ENCODE measurements at places on chromosomes 7 and 10.

GRCh38 chr7:23220690-23221305 lies 25.8 kb upstream of the GPNMB start:
- no peak for DNase-seq

DNA sequence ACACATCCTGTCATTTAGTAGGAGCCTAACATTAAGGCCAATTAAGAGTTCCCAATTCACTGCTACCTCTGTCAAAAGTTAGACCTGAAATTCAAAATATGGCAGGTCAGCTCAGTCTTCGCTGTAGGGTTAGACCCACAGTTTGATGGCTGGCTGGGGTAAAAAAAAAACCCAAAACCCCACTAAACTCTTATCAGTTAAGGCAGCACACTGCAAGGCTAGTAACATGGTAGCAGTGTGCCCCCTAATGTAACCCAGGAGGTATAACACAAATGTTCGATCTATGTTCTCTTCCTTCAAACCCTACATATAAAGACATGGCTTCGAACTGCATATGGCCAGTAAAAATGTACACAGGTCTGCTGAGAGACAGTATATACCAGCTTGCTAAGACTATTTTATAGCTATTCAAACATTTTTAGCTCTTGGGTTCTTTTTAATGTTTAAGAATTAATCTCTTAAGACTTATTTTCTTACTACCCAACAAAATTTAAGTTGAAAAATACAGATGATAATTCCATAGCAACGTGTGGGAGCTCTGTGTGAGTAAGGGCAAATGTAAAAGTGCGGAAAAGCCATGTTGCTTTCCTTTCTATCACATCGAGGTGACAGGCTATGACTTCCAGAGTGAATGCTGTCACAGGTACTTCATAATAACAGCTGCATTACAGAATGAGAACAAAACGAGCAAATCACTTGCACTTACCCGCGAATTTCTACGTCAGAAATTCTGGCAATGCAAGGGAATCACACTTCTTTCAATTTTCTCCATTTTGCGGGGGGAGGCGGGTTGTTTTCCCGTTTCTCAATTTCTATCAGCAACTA lies 168.4 kb upstream of the IMMP2L start:
- DNase-seq, result no peak

GRCh38 chr10:109898666-109899355 lies 24.5 kb downstream of the XPNPEP1 start:
- no peak for DNase-seq

DNA sequence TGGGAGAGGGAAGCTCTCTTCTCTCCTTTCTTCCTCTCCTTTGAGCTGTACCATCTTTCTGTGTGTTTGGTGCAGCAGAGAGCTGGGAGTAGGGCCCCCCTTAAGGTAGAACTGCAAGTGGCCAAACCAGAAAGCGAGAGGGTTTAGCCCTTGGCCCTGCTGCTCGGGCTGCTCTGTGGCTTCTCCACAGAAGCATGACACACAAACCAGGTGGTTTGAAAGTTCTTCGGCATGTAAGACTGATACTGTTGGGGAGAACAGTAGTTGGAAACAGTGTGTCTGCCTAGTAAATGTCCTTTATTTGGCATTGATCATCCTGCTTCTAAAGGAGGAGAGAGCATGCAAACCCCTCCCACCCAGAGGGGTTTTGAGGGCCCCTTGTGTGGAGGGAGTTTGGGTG lies 277.8 kb downstream of the CELF2 start:
- no peak for DNase-seq

GRCh38 chr10:90289037-90289436 lies 568.8 kb downstream of the HTR7 start:
- DNase-seq, result no peak

GRCh38 chr10:79342295-79342761 lies 4.9 kb upstream of the PPIF start:
- DNase-seq, result no peak

- no peak for DNase-seq
Measured at GRCh38 chr10:97297556-97298222, 5.3 kb upstream of the ARHGAP19 start.

DNA sequence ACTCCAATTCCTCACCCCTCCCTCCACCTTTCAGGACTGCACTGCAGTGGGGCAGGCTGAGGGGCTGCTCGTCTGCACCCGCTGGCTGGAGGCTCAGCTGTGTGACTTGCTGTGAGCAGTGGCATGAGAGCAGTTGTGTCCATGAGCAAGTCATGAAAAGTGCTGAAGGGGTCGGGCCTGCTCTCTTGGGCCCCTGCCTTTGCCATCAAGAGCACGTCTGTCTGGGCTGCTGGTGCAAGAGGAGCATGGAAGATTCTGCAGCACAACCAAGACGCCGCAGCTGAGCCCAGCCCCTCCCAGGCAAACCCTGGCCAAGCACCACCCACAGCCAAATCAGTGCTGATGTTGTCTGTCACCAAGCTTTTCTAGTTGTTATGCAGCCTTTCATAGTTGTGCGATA lies 284.3 kb downstream of the TCERG1L start:
- DNase-seq, result no peak

GRCh38 chr7:102898532-102898859 lies 14.3 kb upstream of the LRRC17 start:
- no peak for DNase-seq

GRCh38 chr7:74092964-74093471 lies 9.4 kb downstream of the LIMK1 start:
- DNase-seq, result no peak

- no peak for DNase-seq
Measured at GRCh38 chr10:52466464-52466863, 152.4 kb downstream of the DKK1 start.

GRCh38 chr10:62900829-62901571 lies 84.8 kb upstream of the EGR2 start:
- DNase-seq, result no peak

- DNase-seq, result no peak
Measured at GRCh38 chr7:158725506-158725800, 20.8 kb upstream of the NCAPG2 start.

DNA sequence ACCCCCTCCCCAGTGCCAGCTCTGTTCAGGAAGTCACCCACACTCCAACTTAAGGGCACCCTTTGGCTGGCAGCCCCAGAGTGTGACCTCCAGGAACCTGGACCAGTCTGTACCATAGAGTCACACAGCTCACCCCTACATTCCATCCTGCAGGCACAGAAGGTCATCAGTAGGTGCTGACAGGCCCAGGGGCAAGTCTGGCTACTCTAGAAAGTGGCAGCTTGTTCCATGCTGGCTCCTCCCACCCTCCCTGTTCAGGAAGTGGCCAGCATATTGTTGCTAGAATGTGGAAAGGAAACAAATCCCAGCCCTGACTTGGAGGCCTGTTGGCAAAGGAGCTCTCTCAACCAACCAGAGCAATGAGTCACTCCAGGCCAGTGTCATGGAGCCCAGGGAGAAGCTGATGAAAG lies 3.2 kb upstream of the NCOA4 start:
- DNase-seq, result no peak

GRCh38 chr10:75074711-75075445 lies 36.6 kb upstream of the SAMD8 start:
- DNase-seq, result no peak

DNA sequence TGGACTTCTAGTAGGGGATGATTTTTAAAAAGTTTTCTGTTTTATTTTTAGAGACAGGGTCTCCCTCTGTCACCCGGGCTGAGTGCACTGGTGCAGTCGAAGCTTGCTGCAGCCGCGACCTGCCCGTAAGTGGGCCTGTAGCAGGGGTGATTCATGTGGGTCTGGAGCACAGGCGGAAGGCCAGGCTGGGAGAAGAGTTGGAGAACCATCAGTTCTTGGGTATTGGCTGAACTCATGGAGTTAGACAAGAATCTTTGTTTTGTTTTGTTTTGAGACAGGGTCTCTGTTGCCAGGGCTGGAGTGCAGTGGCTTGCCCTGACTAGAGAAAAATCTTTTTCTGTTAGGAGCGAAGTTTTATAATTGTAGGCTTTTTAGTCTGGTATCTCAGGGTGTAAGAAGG lies 5.7 kb downstream of the SRRT start:
- DNase-seq, result no peak

DNA sequence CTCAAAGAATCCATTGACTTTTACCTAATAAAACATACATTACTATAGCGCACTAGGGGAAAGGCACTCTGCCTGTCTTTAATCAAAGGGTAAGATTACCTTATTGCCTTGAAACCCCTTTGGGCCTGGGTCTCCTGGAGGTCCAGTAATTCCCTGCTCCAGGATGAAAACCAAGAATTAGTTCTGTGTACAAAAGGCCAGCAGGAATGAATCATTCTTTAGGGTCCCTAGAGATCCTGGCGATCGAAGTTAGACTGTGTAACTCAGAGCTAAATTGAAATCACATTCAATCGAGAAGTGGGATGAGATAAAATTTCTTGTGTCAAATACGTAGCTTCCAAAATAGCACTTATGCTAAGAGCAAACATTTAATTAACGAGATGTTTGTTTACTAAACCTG lies 29.8 kb downstream of the COL28A1 start:
- DNase-seq, result no peak

- DNase-seq, result no peak
Measured at GRCh38 chr7:158390460-158390859, 197.2 kb downstream of the PTPRN2 start.

GRCh38 chr10:3427347-3427746 lies 254.8 kb upstream of the PITRM1 start:
- DNase-seq, result no peak

DNA sequence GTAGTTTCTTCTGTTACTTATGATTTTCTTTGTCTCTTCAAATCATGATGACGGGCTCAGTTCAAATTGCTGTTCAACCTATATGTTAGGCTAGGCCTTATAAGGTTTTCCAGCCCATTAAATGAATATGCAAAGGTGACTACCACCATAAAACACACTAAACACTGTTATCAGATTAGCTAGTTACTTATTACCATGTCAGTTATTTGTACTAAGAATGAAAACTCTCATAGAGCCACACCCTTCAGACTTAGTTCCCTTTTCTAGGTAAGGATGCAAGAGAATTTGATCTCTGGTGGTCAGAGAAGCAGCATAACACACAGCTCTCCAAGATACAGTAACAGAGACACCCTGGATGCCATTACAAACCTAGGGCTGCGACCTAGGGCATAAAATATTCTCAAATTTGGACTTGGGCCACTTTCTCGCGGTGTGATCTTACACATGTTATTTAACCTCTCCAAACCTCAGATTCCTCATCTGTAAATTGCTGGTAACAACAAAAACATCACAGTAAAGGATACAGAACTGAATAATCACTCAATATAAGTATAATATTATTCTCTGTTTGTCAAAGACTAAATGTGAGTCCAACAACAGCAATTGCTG lies 35.6 kb downstream of the ANKMY2 start:
- DNase-seq, result no peak

DNA sequence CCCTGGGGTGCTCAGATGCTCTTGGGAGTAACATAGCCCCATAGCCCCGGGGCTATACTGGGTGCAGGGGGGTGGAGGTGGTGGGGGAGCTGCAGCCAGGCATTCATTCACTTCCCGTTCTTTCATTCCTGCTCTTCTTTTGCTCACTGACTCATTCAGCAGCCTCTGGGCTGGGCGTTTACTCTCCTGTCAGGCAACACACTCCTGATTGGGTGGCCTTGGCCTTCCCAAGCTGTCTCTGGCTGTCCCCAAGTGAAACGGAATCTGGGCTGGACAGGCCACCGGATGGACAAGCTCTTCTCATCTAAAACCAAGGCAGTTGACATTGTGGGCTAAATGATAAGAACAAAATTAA lies 34.6 kb downstream of the CHST3 start:
- no peak for DNase-seq

DNA sequence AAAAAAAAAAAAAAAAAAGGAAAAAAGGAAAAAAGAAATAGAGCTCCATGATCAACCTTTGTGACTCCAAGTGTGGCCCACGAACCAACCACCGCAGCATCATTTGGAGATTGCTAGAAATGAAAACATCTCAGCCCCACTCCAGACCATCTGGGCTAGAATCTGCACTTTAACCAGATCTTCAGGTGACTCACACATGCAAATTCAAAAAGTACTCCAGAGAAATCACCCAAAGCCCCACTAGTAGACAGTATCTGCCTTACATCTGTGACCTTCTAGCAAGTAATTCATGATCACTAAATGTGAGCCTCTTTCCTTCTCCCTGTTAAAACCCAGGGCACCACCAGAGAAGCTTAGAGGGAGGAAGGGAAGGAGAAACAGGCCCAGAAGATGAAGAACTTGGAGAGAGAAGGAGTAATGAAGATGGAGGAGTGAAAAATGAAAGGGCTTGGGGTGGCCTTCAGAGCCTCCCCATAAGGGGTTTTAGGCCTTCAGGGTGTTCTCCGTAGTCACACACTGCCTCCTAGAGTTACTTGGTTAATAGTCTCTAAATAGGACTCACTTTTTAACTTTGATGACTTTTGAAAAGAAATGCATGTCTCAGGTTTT lies 94.0 kb downstream of the SLC37A3 start:
- DNase-seq, result no peak

DNA sequence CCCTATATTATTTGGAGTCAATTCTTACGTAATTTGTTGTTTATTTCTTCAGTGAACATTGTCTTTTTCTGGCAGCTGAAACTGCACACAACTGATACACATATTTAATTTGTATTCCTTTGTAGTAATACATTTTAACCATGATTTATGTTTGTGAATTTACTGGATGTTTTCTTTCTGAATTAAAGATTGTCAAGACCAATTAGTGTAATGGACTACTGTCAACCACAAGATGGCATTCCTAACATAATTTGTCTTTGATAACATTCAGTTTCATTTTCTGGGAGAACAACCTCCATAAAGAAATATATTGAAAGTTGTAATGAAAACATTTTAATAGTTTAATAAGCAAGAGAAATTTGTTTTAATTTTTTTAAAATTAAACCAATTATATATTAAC lies 10.1 kb downstream of the THNSL1 start:
- no peak for DNase-seq

GRCh38 chr10:3149918-3150317 lies 22.7 kb downstream of the PITRM1 start:
- DNase-seq, result no peak

DNA sequence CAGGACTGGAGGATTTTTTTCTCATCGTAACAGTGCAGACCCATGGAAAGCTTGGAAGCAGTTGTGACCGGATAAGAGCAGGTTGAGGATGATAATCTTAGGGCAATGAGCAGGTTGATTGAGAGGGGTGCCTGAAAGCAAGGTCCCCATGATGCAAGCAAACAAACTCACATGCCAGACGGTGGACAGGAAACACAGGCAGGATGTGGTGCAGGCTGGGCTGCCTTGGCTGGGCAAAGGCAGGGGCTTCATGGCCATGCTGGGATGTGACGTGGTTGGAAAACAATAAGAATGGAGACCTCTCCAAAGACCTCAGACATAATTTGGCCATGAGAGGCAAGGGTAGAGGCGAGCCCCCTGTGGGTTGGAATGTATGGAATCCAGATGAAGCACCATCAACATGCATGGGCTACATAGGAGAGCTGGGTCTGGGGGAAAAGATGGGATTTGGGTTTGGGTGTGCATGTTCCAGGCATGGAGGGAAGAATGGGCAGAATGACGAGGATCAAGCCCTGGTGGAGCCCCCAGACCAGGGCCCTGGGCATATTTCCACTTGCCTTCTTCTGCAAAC lies 58.3 kb downstream of the IKZF1 start:
- no peak for DNase-seq

Measured in stimulated activated CD4-positive, alpha-beta T cell treated with anti-CD3 and anti-CD28 coated beads, Interleukin-4, amount 100 ng/mL, for 1 hour (primary cell).